Epithelial cell of esophagus (primary cell): ENCODE measurements at places on chromosomes 13 and 19.

- DNase-seq = no peak
These were observed 10.0 kb downstream of the FCGBP start for GRCh38 chr19:39924389-39924788.

GRCh38 chr13:46008631-46009030, 43.9 kb downstream of the ZC3H13 start:
- DNase-seq = no peak

DNA sequence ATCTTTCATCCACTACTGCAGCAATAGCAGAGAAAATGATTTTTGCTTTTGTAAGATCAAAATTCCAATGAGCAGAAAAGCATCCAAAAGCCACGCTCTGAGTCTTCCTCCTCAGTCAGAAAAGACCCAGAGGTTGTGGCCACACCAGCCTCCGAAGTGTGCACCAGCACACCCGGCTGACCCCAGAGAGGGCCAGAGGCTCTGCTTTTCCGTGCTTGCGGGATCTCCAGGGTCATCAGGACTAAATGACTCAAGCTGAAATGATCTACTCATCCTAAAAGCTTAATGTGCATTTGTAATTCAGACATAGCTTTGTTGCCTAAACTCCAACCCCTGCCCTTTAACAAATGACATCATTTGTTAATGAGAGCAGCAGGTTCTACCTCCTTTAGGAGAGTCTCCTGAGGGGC, 16.5 kb downstream of the RXFP2 start:
- DNase-seq = no peak

DNA sequence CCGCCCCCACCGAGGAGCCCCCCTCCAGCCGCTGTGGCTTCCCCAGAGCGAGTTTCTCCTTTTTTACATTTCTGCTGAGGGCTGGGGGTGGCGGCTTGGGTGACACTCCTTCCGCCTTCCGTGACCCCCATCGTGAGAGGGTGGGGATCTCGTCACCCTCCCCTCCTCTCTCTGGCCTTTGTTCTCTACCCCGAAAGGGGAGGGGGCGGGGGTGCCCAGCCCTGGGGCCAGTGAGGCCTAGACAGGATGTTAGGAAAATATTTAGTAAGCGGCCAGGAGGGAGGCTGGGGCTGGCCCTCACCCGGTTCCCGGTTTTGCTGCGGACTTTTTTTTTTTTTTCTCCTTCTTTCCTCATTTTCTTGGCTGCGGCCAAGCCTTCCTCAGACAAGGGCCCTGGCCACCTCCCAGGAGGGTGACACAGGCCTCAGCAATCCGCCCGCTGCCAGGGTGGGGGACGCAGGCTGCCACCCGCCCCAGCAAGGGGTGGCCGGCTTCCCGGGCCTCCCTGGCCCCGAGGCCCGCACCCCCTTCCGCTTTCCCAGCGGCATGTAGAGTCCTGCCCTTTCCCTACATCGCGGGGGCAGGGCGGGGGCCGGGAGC, 3.9 kb downstream of the MIDN start:
- DNase-seq = peak; percentile 96

DNA sequence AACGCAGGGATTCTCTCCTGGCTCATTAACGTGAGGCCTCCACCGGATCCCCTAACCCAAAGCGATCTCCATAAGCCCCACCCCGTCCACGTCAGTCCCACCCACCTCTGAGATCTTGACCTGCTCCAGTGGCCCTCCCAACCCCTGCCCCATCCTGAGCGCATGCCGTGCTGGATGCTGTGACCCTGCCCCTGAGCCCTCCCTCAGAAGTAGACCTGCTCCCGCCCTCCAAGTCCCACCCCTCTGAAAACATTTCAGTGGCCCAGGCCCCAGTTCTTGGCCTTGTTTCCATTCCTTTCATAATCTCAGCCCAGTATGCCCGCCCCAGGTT, 19.9 kb downstream of the LMTK3 start:
- no peak for DNase-seq

DNA sequence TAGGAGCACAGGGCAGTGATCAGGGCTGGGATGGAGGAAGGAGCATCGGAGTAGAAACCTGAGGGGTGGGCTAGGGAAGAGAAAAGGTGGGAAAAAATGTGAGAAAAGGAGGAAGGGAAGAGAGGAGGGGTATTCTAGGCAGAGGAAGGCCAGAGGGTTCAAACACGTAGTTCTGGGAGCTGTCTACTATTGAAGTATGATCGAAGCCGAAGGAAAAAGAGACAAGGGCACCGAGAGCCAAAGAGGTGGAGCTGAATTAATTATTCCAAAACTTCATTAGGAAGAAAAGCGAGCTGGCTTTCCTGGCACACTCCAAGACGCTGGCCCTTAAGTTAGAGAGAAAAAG, 7.8 kb downstream of the DLL3 start:
- no peak for DNase-seq

- peak; percentile 40 for DNase-seq
These were observed 228.7 kb downstream of the LACC1 start for GRCh38 chr13:44108331-44108858.

DNA sequence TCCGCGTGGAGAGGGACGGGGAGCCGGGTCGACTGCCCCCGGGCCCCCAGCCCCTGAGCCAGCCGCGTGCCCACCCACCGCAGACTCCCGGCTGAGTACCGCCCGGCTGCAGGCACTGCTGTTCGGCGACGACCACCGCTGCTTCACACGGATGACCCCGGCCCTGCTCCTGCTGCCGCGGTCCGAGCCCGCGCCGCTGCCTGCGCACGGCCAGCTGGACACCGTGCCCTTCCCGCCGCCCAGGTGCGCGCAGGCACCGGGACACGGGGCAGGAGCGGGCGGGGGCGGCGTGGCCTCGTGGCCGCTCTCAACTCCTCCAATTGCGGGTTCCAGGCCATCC, 1.6 kb downstream of the AMH start:
- DNase-seq = no peak

DNA sequence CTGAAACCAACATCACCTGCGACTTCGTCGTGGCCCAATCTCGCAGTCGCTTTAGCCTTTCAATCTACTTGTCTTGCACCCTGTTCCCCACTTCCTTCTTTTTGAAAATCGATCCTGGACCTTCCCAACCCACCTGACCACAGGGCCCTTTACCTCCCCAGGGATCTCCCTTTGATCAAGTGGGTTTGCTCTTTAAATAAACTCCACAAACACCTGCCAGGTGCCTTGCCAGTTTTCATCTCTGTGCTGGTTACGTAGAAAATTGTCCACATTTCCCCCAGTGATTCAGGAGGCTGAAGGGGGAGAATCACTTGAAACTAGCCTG, 14.5 kb upstream of the RAB20 start:
- no peak for DNase-seq
